ENCODE measurements at places on chromosomes 11 and 22. TPM values are rescaled to one million over a fixed set of nuclear protein-coding genes. Genes with fewer than 3 reads are reported as not detected.

DNA sequence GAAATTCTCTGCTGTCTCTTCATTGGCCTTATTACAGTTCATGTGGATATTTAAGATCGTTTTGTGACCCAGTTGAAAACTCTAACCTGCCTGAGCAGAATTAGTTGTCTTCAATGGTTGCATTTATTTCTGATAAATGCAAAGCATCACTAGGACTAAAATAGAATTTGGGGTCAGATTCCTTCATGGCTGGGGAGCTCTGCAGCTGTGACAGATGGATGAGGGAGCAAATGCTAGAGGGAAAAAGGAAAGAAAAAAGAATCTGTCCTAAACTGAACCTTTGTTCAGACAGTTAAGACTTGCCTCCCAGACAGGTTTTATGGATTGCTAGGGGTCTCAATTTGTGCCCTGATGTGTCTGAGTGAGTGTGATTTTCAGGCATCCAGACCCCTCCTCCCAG, 113.0 kb downstream of the SYT9 start:
- no peak for DNase-seq

NXPE2 gene
- total RNA-seq, result not detected

- no peak for DNase-seq
These were observed 31.8 kb downstream of the GLB1L2 start for GRCh38 chr11:134363592-134363991.

HBG1 gene
- not detected for total RNA-seq

DNA sequence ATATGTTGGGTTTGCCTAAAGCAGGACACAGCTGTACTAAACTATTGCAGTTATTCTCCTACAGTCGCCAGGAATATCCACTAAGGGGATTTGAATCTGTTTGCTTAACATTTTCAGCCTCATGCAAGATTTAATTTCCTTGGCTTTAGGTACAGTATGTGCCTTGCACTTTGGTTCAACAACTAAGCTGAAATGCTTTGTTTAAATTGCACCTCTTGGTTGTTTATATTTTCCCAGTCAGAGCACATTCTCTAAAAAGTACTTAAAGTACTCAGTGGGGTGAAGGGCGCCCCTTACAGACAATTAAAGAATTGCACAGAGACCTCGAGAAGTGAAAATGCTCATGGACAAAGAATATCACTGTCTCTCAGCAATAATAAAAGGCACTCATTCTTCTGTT, 107.8 kb upstream of the MTNR1B start:
- DNase-seq, result no peak

DNA sequence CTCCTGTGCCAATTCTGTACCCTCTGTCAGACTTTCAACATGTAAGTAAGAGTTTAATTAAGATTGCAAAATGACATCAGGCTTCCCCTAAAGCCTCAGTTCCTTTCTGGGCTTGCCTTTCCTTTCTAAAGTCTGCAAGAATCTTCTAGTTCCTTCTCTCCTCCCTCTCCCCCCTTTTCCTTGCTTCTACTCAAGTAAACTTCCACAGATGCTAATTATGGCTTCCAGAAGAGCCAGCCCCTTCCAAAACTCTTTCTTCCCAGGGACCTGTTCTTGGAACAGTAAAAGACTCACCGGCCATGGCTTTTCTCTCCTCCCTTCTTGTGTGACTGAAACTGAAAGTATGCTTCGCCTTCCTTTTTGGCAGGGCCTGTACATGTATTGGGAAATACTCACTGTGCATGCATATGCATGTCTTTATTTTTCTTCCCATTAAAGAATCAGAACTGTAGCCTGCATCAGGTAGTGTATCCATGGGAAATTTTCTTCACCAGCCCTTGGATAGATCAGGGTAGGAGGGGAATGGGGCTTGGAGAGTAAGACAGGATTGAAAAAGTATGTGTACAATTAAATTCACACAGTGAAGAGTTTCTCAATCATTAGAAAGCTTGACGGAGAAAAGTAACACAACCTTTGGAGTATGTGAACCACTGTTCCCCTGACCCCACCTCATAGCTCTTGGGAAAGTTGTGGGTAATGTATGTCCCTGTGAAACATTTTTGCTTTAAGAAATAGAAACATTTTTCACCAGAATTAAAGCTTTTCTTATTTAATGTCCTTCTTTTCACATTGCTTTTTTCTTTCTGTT, at the start of gene CASP1:
Gene CASP1 (minus strand): TSS at position 332 of the 808 bp plus-strand sequence. CDS start 31 bp downstream, at position 301.
- DNase-seq, result no peak

- no peak for DNase-seq
These were observed 122.2 kb downstream of the ST3GAL4 start for GRCh38 chr11:126477535-126478305.

- DNase-seq, result no peak
These were observed 102.6 kb downstream of the SPON1 start for GRCh38 chr11:14065141-14065540.

GRCh38 chr22:41501209-41501608, 32.3 kb downstream of the ACO2 start:
- DNase-seq, result no peak

DNA sequence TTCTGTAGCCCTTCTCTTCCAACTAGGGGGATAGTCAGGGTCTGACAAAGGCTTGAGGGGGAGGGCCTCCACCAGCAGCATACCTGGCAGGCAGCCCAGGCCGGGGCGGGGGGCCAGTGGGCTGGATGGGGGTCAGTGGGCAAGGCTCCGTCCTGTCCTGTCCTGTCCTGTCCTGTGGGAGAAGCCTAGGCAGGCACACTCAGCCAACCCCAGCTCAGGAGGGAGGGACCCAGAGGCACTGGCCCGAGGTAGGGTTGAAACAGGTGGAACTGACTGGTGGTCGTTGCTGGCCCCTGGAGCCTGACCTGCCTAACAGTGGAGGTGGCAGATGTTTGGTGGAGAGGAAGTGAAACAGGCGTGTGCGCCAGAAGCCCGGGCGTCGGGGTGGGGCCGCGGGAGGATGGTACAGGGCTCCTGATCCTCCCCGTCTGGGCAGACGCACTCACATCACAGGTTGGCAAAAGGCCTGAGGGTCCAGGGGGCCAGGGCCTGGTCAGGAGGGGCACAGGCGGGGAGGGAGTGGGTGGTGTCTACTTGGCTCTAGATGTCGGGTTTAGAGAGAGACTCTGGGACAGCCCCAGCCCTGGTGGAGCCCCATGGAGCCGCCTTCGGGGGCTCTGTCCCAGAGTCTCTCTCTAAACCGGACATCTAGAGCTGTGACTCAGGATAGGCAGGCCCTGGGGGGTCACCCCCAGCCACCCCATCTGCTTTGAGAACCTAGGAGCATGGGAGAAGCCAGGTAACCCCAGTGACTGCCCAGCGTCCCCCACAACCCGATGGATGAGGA, 32.5 kb upstream of the GRAMD4 start:
- no peak for DNase-seq

DNA sequence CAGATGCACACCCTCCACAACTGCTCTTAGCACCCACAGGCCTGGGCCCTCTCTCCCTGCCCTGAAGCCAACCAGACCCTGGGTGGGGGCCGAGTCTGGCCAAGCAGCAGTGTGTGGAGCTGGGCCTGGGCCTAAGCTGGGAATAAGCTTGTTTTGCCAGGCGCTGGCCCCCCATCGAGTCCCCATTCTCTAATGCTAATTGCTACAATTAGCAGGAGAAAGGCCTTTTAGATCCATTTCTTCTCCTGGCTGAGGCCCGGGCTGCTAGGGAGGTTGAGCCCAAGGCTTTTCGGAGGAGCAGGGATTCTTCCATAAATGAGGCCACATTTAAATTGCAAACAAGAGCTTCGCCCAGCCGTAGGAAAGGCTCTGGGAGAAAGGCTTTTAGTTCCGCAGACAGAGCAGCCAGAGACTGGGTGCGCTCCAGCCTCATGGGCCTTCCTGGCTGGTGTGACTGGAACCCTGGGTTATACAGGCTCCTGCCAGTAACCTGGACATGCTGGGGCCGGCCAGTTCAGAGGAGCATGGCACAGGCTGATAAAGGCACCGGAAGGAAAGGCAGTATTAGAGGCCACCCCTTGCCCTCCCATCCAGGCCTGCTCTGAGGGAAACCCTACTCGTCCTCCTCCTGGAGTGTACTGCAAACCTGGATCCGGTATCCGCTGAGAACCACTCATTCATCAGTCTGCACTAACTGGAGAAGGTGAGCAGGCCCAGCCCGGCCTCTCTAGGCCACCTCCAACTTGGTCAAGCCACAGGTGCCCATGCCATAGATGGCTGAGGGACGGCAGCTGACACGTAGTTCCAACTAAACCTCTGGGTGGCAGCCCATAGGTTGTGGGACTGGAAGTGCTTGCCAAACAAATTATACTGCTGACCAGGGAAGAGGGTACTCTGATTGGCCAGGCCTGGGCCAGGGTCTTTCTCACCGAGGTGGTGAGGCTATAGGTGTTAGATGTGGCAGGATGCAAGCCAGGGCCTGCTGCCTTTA, 6.2 kb downstream of the KCNQ1OT1 start:
- no peak for DNase-seq

DNA sequence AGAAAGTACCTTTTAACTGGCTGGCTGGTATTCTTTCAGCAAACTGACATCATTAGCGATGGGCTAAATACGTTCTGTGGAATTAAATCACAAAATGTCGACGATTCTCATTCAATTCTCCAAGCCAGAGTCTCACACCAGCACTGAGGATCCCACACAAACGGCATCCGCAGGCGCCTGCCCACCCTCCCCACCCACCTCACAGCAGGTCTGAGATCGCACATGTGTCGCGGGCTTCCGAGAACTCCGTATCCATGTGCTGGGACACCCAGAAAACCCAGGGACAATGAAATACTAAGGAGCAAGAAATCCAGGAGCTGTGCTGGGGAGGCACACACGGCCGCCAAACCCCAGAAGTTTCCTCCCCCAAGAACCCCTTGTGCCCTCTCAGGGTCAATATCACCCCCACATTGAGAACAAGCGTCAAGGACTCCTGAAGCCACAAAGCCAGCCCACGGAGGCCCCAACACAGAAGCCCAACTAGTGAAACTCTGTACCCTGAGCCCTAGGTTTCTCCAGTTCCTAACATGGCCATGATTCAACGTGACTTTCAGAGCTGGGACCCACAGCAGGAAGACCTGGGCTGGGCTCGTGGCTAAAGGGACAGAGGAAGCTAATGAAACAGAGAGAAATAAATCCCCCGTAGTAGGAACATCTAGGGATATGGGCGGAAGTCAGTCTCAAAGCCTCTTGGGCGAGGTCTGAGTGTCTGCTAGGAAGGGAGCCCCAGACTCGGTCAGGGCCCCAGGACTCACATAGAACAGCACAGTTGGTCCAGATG, 8.0 kb downstream of the TOLLIP start:
- DNase-seq, result peak; percentile 38

DNA sequence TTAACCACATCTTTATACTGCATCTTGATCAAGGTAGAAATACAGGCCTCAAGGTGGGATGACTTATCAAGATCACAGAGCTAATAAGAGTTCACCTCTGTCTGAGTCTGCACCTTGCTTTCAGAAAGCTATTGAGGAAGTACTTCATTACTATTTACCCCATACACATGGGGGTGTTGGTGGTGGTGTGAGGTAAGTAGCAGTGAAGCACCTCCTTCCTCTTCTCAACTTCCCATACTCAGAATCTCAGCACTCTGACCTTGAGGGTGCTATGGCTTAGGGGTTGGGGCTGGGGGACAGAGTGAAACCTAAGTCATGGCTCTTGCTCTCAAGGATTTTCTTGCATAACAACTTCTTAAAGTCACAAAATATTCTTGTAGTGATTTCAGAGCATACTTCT, 56.9 kb downstream of the ME3 start:
- DNase-seq, result no peak

DNA sequence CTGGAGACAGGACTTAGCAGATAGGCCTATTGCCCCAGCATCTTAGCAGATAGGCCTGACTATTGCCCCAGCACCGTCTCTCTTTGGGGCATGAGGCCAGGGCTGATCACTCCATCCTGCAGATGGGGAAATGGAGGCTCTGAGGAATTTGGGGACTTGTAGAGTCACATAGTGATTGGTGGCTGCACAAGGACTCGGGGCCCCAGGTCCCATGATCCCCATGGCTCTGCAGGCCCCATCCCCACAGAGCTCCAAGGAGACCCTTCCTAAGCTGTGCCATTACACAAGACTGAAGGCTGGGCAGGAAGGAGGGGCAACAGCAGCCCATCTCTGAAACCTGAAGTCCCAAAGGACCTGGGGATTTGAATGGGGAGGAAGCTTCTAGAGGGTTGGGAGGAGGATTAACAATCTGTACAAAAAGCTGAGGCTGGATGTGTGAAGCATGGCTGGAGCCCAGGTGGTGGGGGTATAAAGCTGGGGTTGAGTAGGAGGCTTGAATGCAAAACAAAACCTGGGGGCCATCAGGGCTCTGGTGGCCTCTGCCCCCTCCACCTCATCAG, 1.6 kb downstream of the ARAP1 start:
- no peak for DNase-seq

DNA sequence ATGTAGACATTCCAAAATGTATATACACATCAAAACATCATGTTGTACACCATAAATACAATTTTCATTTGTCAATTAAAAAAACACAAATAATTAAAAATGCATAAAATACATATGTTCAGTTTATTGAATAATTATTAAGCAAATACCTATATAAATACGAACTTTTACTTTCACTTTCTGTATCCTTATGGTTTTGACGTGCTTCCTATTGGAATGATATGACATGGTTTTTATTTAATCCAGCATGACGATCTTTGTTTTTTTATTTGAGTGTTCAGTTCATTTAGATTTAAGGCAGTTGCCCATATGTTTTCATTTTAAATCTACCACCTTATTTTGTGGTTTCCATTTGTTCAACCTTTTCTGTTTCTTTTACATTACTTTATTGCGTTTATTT, 198.3 kb upstream of the PLET1 start:
- DNase-seq, result no peak

- DNase-seq, result no peak
These were observed 10.6 kb upstream of the TPH1 start for GRCh38 chr11:18056561-18057181.

DNA sequence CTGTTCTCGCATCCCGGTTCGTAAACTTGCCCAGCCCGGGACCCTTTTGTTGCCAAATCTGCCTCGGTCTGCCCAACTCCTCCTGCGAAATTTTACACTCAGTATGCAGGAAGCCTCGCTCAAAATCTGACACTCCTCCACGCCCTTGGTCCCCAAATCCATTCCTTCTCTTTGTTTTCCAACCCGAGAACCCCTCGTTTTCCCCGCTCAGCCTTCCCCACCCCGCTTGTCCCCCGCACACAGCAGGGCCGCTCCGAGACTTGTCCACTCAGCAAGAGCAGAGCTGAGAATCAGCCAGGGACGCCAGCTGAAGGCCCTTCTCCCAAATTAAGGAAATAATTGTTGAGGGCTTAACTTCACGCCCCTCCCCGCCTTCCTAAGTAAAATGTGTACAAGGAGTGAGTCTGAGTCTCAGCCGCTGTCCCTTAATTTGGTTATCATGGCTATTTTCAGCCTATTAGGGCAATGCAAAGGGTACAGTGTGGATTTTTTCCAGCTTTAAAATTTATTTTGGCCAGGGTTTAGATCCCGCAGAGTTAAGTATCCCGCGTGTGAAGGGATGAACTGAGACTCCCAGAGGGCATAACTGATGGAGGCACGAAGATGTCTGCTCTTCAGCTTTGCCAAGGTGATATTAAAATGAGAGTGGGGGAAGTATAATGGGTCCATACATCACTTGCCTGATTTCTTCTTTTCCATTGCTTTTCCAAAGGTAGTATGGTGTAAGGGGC, 581 bp upstream of the FBXO3 start:
- no peak for DNase-seq
